ENCODE measurements at places on chromosomes 2 and 18.

- DNase-seq = no peak
Observed at GRCh38 chr18:57697426-57697825, 75.8 kb upstream of the NARS1 start.

GRCh38 chr2:50402654-50402960 lies 629.3 kb downstream of the NRXN1 start:
- DNase-seq = no peak

- DNase-seq = no peak
Observed at GRCh38 chr2:122261911-122262310, 506.5 kb downstream of the TSN start.

DNA sequence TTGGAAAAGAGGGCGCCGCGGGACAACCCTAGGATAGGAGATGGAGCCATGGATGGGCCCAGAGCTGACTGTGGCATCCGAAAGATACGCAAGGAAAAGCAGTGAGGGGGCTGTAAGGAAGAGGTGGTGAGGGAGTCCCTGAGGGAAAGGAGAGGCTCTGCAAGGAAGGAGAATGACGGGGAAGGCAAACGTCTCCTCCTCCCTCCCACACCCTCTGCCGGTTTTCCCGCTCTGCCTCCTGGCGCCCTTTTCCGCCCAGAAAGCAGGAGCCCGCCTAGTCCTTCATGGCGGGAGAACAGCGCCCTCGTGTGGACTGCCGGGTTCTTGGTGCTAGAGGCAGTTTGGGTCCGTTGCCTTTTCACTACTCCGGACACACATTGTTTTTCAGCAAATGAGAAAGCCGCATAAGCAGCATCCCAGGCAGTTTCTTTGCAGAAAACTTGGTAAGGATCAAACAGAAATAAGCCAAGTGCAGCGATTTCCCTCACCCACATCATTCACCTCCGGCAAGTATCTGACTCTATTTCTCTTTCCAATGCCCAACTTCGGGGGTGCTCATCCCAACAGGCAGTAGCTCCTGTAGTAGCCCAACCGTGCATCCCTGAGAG lies 200.4 kb downstream of the INO80D start:
- no peak for DNase-seq

DNA sequence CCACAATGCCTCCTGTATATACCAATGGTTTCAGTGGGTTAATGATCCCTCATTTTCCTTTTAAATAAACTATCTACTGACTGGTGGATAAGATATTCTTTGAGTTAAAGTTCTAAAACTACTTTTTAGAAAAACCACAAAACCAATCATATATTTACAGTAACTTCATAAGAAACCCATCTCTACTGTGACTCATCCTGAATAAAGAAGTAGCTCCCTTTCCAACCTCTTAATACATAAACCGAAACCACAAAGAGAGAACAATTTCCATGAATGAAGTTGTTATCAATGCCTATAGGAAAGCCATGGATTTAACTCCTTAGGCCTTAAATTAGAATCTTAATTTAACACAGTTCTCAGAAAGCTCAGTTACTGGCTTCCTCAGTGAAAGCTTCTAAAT lies 227.0 kb upstream of the SMAD7 start:
- no peak for DNase-seq

- no peak for DNase-seq
Observed at GRCh38 chr18:9578306-9578705, 36.1 kb downstream of the PPP4R1 start.

- DNase-seq = peak; percentile 85
Observed at GRCh38 chr18:79951545-79952455, at the start of gene SLC66A2. Gene SLC66A2 (minus strand): TSS chr18:79951653. CDS start chr18:79950926, 727 bp downstream.

DNA sequence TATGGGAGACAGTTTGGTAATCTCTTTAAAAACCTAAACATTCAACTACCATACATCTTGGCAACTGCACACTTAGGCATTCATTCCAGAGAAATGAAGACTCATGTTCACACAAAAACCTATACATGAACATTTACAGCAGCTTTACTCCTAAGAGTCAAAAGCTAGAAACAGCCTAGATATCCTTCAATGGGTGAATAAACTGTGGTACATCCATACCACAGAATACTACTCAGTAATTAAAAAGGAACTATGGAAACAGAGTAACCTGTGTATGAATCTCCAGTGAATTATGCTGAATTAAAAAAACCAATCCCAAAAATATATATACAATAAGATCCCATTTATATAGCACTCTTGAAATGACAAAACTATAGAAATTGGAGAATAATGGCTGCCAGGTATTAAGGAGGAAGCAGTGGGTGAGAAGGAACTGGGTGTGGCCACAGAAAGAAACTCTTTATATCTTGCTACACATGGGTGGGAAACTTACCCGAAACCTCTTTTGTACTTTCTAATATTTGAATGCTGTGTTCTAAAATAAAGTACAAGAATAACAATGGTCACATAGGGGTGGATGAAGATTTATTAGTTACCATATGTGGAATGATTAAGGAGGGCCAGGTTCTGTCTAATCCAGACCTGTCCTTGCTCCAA lies 13.7 kb downstream of the SESTD1 start:
- DNase-seq = no peak

DNA sequence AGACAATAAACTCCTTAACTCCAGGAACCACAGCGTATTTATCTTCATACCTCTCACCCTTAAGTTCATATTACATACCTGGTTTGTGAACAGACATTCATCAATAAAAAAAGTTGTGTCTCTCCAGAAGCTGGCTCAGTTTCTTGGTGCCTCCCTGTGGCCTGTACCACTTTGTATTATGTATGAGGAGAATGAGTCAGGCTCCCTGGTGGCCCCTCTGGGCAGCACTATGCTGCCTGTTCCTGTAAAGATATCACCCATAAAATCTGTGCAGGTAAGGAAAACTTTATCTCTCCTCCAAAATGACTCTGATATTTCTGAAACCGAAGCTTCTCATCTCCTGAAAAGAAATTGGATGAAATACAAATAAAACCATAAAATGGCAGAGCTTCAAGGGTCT lies 198.4 kb upstream of the NT5C1B start:
- no peak for DNase-seq

DNA sequence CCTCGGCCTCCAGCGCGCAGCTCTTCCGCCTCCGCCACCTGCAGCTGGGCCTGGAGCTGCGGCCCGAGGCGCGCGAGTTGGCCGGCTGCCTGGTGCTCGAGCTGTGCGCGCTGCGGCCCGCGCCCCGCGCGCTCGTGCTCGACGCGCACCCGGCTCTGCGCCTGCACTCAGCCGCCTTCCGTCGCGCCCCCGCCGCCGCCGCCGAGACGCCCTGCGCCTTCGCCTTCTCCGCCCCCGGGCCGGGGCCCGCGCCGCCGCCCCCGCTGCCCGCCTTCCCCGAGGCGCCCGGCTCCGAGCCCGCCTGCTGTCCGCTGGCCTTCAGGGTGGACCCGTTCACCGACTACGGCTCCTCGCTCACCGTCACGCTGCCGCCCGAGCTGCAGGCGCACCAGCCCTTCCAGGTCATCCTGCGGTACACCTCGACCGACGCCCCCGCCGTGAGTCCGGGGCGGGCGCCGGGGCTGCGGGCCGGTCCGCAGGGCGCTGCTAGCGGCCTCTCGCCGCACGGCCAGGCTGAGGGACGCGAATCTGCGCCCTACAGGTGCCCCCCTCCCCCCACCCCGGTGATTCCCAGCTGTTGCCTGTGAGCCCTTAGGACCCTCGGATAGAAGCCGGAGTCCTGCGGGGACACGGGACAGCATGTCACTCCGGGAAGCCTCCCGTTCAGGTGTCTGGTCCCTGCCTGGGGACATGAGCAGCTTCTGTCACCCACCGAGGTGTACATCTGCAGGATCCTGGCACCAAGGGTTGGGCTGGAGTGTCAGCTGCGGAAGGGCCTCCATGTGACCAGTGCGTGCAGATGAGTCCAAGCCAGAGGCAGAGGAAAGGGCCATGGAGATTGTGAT lies 616 bp downstream of the RNPEPL1 start:
- no peak for DNase-seq

DNA sequence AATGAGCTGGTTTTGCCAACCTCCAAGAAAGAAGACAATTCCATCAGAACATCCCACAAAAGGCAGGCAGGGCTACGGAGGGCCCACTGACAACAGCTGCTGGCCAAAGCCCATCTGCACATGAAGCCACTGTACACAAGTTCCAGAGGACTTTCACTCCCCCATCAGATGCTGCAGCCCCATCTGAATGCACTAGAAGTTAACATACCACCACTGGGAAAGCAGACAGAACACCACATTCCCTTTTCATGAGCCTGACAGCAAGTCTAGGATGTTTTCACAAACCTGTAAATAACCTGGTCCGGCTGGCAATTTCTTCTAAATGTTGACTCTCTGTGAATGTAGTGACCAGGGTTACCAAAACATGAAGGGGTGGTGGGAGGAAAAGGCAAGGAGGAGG lies 41.5 kb downstream of the CCBE1 start:
- DNase-seq = no peak

- DNase-seq = no peak
Observed at GRCh38 chr2:181517685-181518301, 60.6 kb downstream of the ITGA4 start.

DNA sequence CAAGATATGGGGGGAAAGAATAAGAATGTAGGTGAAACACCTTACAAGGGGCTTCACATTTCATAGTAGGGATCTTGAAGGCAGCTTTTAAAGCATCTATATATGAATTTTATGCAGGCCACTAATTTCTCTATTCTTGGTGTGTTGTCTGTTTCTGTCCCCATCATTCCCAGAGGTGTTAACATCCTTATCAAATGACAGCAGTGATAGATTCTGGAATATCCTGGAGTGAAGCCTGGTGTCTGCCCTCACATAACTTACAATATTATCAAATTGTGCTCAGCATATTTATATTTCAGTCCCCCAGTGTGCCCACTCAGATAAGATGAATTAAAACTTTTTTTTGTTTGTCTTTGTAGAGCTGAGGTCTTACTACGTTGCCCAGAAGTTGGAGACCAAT lies 486.2 kb downstream of the EPHA4 start:
- no peak for DNase-seq

DNA sequence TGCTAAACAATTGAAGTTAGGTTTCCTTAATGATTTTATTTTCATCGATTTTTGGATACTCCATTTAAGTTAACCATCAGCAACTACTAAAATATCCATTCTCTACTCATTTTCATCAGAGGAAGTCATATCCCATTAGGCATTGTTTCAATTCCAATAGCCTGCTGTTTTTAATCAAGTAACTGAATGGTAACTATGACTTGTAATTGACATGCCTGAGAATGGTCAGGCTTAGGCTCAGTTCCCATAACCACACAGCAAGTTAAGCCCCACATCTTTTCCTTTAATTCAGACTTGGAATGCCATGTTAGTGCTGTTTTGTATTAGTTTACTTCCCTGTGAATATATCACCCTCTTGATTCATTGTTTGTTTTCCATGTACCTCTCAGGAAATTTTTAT lies 398.8 kb downstream of the ARHGAP15 start:
- no peak for DNase-seq

GRCh38 chr2:211737282-211737681 lies 801.3 kb downstream of the ERBB4 start:
- DNase-seq = no peak

DNA sequence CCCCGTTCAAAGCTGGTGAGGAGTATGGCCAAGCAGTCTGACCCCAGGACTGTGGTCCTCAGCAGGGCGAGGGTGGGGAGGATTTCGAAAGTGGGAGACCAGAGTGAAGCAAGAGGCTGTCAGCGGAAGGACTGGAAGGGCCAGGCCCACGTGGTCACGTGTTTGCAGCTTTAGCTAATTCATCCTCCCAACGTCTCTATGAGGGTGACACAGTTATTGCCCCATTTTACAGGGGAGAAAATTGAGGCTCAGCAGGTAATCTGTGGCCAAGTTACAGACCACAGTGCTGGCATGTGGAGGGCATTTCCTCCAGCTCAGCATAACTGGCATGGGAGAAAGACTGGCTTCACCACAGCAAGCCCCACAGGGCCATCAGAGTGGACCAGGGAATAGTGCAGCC lies 45.4 kb upstream of the LTBP1 start:
- DNase-seq = no peak

GRCh38 chr2:71530641-71531332 lies 77.4 kb downstream of the DYSF start:
- no peak for DNase-seq

DNA sequence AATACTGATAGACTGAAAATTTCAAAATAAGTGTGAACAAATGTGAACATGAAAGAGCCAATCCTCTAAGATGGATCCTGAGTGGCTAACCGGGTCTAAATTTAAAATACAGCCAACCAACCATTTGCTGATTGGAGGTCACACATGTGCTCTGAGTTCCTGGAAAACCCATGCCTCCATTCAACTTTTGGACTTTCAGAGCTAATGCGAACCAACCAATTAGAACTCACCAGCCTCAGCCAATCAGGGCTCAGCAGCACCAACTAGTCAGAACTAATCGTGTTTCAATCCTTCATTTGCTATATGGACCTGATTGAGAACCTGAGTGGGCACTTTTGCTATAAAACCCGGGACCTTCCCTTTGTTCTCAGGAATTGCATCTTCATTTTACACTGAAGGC lies 111.5 kb downstream of the MEP1B start:
- no peak for DNase-seq

GRCh38 chr18:74689251-74689650 lies 91.6 kb downstream of the ZNF407 start:
- DNase-seq = no peak

GRCh38 chr18:3238742-3239141 lies 8.9 kb upstream of the MYL12A start:
- no peak for DNase-seq

DNA sequence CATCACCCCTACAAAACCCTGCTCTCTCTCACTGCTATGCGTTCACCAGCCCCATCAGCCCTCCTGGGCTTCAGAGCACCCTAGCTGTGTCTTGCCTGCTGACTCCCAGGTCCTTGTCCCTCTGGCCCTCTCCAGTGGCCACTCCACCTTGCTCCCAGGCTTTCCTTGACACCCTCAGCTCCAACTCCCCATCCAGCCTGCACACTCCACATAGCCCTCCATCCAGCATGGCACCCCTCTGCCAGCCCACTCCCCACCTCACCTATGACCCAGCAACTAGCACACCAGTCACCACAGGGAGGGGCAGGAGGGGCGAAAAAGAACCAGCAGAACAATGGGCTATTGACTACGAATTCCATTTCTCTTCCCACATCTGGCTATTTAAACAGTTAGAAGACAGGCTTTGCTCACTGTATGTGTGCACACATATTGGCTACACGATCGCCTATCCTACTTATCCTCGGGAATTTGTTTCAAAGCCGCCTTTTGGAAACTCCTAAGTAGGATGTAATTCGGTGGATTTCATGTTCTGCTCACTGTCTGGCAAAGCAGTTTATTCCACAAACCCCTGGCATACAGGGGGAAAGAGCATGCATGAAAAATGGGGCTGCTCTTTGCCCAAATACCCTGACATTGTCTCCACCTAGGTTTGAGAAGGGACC lies 195.3 kb downstream of the SMAD2 start:
- no peak for DNase-seq

DNA sequence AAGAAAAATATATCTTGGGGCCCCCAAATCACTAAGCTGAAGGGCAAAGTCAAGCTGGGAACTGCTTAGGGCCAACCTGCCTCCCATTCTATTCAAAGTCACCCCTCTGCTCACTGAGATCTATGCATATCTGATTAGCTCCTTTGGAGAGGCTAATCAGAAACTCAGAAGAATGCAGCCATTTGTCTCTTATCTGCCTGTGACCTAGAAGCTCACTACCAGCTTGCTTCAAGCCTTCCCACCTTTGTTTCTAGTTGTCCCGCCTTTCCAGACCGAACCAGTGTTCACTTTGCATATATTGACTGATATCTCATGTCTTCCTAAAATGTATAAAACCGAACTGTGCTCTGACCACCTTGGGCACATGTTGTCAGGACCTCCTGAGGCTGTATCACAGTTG lies 479.4 kb downstream of the METTL4 start:
- DNase-seq = no peak
